OCI-LY7 (cell line): ENCODE measurements at places on chromosomes 13 and 19. TPM values are rescaled to one million over a fixed set of nuclear protein-coding genes. Genes with fewer than 3 reads are reported as not detected.

The C1QTNF9B gene
- total RNA-seq = not detected in 2 replicates

The PSG1 gene
- total RNA-seq = not detected in 2 replicates

The ZSCAN22 gene
- 3.7 and 5.1 TPM in 2 replicates for total RNA-seq

The CYP2S1 gene
- total RNA-seq = not detected in 2 replicates

The C19orf85 gene
- total RNA-seq = not detected in 2 replicates

The GRIN3B gene
- not detected in 2 replicates for total RNA-seq

The CEBPA gene
- 1.8 and 2.5 TPM in 2 replicates for total RNA-seq

The PSG11 gene
- total RNA-seq = not detected in 2 replicates

- no peak for DNase-seq
Observed at GRCh38 chr19:10805065-10805757, 30.8 kb downstream of the TMED1 start.

GRCh38 chr19:18344582-18344950 lies 4.2 kb downstream of the PGPEP1 start:
- DNase-seq = no peak

DNA sequence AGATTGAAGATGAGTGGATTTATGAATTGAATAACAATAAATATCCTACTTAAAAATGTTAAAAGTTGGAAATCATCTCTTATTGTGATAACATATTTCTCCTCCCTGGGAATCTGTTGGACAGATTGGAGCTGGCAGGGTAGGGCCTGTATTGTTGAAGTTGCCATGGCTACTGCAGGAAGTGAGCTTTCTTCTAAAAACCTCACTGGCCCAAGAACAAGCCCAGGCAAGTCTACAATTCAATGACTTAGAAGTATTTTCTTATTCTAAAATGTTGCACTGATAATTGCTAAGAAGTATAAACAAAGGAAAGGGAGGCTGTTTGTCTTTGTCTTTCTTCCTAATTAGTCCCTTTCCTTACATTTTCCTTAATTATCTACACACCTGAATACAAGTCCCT lies 112.1 kb downstream of the DLEU7 start:
- no peak for DNase-seq

- peak; percentile 38 for DNase-seq
Observed at GRCh38 chr19:36113894-36114720, 568 bp downstream of the POLR2I start.

- no peak for DNase-seq
Observed at GRCh38 chr13:24502533-24503378, 9.8 kb downstream of the PARP4 start.

DNA sequence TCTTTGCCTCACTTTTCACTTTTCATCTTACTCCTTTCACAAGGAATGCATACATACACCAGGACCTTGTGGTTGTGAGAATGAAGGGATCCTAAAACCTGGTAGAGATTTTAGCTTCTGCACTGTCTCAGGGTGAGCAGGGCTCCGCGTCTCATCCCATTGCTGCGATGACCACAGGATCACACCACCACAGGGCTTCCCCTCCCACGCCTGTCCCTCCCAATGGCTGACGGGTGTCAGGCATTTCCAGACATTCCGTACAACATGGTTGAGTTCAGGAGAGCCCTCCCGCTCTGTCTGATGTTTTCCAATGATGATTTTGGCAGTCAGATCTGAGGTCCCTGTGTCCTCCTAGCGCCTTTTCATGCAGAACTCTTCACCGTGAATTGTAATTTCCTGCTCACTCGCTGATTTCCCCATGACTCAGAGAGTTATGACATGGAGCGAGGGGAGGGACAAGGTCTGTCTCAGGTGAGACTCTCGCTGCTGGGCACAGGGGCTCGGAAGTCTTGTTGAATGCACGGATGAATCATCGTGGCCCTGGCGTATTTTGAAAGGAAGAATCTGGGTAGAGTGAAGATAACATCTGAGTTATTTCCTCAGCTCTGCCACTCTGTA lies 102.8 kb downstream of the TEX29 start:
- DNase-seq = no peak

DNA sequence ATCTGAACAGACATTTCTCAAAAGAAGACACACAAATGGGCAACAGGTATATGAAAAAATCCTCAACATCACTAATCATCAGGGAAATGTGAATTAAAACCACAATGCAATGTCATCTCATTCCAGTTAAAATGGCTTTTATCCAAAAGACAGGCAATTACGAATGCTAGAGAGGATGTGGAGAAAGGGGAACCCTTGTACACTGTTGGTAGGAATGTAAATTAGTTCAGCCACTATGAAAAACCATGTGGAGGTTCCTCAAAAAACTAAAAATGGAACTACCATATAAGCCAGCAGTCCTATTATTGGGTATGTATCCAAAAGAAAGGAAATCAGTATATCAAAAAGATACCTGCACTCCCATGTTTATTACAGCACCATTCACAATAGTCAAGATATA lies 24.7 kb upstream of the ZC3H13 start:
- DNase-seq = no peak

GRCh38 chr19:40216013-40216776 lies 2.0 kb downstream of the TTC9B start:
- no peak for DNase-seq

DNA sequence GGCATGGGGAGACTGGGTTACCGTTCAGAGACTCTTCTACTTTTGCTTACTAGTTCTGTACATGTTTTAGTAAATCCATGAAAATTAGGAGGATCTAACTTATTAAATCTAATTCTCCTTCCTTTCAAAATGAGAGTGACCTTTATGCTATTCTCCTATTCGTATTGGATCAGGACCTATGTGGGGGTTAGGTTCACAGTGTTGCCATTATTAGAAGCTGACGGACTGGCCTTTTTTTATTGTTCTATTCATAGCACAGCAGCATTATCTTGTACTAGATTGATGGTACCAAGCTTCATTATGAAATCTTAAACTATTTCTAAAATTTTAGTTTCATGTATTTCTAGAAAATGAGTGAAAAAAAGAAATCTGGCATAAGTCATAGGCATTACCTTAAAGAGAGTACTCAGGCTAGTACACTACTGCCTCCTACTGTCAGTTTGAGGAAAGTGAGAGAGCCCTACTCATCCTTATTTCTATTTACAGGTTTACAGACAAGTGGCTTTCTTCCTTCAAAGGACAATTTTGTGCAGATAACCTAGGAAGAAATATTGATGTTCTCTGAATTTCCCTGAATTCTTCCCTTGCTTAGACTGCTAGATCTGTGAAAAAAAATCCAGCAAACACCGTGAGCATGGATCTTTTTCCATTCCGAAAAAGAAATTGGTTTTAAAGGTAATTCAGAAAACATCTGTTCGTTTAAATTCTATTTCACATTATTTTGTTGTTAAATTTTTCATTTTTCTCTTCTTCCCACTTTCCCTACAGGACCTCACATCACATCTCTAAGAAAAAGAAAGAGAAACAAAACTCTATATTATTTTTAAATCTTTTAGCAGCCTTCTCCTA lies 485.5 kb downstream of the DIAPH3 start:
- DNase-seq = peak; percentile 22

DNA sequence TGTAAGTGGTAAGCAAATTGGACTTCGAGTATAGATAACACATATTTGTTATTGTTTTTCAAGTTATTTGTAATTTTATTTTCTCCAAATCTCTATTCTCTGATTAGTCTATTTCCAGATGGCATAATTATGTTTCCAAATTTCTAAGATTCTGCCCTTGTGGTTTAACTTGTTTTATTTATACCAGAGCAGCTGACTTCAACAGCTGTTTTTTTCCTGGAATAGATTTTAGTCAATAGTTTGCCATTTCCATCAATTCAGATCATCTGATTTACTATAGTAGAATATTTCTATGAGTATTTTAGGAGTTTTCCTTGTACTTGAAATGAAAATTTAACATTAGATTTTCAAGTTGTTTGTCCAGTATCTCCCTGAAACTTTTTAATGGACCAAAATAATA lies 848.7 kb upstream of the MIR17HG start:
- no peak for DNase-seq

DNA sequence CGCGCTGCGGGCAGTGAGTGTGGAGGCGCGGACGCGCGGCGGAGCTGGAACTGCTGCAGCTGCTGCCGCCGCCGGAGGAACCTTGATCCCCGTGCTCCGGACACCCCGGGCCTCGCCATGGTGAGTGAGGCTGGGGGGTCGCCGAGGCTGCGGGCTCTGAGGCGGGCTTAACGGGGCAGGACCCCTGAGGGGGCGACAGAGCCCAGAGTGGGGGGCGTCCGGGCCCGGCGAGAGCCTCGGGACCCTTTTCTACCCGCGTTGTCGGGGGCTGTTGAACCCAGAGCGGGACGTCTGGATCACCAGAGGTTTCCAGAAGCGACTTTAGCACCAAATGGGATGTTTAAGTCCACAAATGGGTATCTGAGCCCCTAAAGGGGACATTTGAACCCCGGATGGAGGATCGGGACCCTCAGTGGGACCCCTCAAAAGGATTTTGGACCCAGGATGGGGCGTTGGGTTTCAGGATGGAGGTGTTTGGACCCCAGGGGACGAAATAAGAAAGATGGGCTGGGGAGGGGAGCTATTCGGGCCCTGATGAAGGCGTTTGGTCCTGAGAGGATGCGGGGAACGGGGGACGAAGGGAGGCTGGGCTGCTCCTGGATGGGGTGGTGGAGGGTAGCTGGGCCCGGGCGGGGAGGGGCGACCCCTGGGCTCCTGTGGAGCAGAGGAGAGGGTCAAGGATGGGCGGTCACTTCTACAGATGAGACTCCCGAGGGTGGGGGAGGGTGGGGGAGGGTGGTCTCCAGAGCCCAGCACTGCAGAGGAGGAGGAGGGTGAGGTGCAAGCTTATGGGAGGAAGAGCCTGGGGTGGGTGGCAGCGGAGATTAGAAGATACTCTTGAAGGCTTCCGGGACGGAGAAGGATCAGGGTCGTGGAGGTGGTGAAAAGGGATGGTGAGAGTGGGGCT lies at the start of gene CALM3:
CALM3 (plus strand) TSS at position 13 of the 907 bp plus-strand sequence; CDS start at position 118, 105 bp downstream.
- DNase-seq = peak; percentile 51

- DNase-seq = no peak
Observed at GRCh38 chr13:77699059-77699680, 1.7 kb downstream of the SLAIN1 start.

DNA sequence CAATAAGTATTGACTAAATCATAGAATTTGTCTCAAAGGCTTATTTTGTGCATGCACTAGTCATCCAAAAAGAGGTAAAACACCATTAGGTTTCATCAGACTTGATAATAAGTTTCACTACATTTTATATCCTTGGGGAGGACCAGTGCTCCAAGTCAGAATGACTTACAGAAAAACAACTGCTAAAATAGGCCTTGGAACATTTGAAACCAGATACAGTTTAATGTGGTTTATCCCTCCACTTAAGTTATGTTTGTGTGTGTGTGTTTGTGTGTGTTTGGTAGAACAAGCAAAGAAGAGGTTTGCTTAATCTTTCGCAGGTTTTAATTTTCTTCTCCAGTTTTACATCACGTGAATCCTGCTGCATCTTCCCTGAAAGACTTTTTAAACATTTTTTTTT lies 570.9 kb downstream of the PCDH9 start:
- no peak for DNase-seq

DNA sequence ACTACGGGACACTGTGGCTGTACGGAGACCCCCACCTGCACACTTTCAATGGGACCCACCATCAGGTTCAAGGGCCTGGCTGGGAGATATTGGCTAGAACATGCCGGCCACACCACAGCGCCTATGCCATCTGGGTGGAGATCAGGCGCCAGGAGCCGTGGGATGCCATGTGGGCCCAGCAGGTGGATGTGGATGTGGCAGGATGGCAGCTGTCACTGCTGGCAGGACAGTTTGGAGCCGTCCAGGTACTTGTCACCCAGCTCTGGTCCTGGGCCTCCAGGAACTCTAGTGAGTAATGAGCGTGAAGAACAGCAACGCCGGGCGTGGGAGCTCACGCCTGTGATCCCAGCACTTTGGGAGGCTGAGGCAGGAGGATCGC lies 15.7 kb upstream of the FXYD3 start:
- DNase-seq = no peak

GRCh38 chr19:33388231-33388724 lies 14.8 kb downstream of the CEBPG start:
- no peak for DNase-seq

- DNase-seq = no peak
Observed at GRCh38 chr13:33184112-33184490, 101.5 kb downstream of the STARD13 start.

- DNase-seq = no peak
Observed at GRCh38 chr19:16944626-16945363, 56.0 kb downstream of the F2RL3 start.

DNA sequence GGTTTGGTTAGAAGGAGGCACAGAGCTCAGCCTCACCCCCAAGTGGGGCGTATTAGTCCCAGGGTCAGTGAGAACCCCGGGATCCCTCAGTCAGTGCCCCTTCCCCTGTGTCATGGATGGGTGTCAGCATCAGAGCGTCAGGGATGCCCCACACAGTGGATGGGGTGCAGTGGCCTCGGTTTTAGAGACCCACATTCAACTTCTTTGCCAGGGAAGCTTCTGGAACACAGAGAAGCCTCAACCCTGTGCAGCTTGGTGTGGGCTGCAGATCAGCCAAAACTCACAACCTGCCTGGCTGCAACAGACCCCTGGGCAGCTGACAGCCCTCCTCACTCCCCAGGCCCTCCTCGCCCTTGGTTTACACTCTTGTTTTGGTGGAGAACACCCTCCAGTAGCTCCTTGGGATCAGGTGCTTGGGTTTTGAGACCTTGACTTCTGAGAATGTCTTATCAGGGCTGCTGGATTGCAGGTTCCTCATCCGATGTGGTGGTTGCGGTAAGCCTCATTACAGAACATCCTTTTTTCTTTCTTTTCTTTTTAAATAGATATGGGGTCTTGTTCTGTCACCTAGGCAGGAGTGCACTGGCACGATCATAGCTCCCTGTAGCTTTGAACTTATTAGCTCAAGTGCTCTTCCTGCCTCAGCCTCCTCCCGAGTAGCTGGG lies 11.0 kb downstream of the ZNF333 start:
- no peak for DNase-seq

- DNase-seq = peak; percentile 80
Observed at GRCh38 chr19:41327576-41328156, 17.7 kb downstream of the CCDC97 start.

DNA sequence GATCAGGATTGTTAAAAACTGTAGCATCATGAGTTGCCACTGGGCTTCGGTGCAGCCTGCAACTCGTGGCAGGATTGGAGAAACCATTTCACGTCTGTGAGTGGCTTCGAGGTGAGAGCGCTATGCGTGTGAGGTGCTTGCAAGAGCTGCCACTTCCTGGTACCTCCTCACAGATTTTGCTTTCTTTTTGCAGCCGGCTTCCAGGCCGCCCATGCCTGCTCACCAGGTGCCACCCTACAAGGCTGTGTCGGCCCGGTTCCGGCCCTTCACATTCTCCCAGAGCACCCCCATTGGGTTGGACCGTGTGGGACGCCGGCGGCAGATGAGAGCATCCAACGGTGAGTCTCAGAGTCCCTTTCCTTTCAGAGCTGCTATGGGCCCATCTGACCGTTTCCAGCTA lies 57.9 kb upstream of the C1QTNF9 start:
- no peak for DNase-seq
